Activated CD4-positive, alpha-beta T cell treated with anti-CD3 and anti-CD28 coated beads, Interleukin-2, amount 50 U/mL, for 24 hours (primary cell): ENCODE measurements at places on chromosomes 7 and 10.

DNA sequence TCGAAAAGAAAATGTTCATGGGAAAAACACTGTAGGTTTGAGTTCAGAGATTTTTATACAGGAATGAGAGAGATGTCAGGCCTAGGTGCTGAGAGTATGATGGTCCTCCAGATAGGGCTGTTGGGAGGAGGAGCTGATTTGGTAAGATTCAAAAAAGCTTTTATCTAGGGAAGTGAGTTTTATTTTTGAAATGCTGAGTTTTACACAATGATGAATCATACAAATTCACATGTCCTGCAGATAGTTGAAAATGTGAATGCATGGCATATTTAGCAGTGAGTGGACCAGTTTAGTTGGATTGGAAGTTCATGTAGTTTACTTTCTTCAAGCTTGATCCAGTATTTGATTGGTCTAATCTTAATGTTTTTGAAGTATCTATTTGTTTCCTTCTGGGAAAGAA is 154.8 kb downstream of the LRRC4 start:
- DNase-seq: no peak

DNA sequence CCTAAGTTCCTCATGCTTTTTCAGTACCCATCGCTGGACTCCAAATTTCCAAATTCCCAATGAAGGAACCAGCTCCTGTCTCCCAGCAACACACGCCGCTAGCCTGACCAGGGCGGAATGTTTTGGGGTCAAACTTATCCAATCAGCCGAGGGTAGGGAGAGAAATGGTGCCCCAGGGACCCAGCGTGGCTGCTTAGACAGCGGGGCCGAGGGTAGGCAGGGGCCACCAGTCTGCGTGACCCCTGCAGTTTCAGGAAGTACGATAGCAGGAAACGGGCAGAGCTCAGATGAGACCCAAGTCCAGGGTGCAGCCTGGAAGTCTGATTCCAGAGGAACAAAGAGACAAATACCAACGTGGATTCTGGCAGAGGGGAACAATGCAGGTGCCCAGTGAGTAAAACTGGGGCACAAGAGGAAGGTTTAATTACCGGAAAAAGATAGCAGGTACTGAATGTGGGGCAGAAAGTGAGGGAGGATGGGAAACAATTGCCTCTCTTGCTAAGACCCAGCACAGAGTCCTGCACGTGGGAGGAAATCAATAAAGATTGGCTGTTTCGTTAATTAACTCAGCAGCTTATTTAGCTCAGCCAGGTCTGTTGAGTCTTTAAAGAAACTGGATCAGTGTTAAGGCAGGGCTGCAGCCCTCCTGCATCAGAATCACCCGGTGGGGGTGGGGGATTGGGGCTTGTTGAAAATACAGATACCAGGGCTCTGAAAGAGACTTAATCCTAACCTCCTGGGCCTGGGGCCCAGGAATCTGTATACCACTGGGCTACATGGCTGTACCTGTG is 50.4 kb upstream of the NFE2L3 start:
- no peak for DNase-seq

DNA sequence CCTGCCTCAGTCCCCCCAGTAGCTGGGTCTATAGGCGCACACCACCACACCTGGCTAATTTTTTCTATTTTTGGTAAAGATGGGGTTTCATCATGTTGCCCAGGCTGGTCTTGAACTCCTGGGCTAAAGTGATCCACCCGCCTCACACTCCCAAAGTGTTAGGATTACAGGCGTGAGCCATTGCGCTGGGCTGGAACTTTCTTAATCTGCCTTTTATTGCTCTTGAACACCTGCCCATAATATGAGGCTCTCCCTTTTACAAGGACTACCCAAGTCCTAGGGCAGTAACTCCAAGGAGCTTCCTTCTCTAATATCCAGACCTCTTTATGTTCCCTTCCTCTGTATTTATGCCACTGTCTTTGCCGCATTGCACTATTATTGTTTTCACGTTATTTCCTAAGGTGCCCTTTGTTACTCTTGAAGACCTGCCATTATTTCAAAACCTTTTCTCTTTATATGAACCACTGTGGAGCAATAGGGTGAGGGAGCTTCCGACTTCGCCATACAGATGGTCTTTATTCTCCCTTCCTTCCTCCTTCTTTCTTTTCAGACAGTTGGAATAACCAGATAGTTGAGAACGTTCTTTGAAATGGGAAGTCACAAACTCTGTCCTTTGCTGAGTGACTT is 36.3 kb upstream of the TCF7L2 start:
- no peak for DNase-seq

DNA sequence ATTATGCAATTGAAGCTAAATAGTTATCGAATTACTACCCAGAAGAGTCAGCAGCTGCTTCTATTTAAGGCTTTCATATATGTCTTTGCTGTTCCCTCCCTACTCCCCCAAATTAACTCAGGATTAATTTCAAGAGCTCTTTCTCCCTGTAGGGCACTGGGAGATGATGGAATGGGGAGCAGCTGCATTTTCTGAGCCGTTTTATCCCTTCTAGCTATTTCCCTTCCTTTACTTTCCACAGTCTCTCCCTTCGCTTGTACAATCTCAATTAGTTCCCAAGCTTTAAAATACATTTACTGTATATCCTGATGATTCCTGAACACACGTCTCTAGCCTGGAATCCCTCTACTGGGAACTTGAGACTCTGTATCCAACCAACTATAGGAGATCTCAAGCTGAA is 19.8 kb upstream of the TSPAN12 start:
- no peak for DNase-seq

GRCh38 chr10:119315128-119316001 is 108.0 kb downstream of the GRK5 start:
- DNase-seq: peak; percentile 54

DNA sequence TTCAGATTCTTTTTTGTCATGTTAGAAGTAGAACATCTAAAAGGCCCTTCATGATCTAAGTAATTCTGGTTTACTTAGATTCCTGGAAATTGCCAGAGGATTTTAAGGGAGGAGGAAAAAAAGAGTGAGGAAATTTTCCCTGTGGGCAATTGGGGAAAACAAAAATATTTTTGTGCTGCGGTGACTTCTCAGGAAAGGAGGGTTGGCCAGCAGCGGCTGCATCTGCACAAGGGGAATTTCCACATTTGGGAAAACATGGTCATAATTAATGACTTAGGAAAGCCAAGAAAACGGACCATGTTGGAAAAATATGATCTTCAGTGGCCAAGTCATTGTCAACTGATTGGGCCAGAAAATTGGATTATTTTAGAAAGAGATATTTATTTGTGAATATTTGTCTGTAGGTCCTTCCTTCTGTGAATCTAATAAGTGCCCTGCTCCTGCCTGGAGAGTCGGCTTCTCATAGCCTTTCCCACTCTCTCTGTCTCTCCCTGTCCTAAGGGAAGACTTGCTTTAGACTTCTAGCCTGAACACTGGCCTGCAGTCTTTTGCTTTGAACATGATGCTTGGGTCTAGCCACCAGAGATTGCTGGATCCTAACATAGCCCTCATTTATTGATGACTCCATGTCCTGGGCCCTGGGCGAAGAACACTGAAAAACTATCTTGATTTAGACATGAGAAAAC is 124.2 kb upstream of the MKLN1 start:
- no peak for DNase-seq

GRCh38 chr7:136274636-136275345 is 297.6 kb upstream of the MTPN start:
- DNase-seq: no peak

- DNase-seq: no peak
Measured at GRCh38 chr10:114684822-114685209, 26.7 kb upstream of the ABLIM1 start.

- no peak for DNase-seq
Measured at GRCh38 chr7:51288896-51289622, 27.6 kb downstream of the COBL start.

- no peak for DNase-seq
Measured at GRCh38 chr7:116432527-116432916, 67.0 kb upstream of the CAV2 start.

DNA sequence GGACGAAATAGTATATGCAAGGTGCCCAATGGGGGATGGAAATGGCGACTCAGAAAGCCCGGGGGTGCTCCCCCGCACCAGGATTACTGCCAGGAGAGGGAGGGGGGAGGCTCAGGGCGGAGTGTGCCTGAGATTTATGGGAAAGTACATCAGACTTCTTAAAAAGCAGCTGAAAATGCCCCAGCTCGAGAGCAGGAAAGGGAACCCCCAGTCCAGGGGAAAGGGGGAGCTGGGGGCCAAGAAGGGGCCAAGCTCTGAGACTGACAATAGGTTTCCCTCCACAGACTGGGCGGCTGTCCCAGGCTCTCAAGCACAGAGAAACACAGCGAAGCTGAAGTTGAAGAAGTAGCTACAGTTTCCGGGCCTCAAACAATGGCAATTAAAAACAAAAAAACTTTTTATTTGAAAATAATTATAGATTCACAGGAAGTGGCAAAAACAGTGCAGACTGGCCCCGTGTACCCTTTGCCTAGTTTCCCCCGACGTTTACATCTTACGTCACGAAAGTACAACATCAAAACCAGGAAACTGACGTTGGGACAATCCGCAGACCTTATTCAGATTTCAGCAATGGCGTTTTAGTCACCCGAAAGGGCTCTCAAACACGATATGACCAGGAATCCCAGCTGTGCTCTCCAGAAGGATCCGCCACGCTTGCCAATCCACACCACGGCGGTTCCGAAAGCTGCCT is 83.9 kb upstream of the FGFR2 start:
- DNase-seq: no peak

GRCh38 chr10:17348011-17348500 is 106.3 kb downstream of the ST8SIA6 start:
- DNase-seq: no peak

DNA sequence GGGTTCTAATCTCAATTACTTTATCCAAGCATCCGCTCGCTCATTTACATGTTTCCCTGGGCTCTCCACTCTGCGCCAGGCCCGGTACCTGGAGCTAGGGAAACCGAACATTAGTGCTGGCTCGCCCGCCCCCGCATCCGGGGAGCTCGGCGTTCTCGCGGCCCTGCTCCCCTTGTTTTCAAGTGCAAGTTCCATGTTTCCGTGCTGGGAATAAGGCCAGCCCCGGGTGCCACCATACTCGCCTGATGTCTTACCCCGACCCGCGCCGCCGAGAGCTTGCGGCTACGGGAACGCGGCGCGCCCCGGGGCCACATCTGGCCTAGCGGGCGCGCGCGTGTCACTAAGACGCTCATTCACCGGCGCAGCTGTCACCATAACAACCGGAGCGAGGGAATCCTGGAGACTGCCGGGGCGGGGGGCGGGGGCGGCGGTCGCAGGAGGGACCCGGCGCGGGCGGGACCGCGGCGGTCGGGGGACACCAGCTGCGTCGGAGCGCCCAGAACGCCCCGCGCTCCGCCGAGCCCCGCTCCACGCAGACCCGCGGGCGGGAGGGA is at the start of gene NEURL1:
Gene NEURL1, plus strand, starts transcription at position 344 of the 554 bp plus-strand sequence. CDS start 683 bp downstream, outside the sequence.
- DNase-seq: no peak

- DNase-seq: no peak
Measured at GRCh38 chr7:101031082-101031481, 11.2 kb downstream of the MUC17 start.

DNA sequence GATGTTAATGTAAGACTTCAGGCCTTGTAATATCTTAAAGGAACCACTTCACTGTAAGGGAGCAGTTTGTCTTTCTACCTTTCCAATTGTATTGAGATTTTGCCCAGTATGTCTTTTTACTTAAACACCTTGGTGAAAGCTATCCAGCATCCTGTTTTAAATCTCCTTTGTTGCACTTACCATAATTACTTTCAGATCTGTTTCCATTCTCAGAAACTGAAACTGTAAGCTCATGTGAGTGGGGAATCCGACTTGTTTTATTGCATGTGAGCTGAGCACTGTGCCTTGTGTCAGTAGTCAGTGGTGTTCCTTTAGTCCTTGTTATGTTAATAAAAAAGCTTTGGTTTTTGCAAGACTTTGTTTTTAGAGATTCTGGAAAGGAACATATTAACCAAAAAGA is 42.2 kb downstream of the BMPR1A start:
- DNase-seq: no peak

DNA sequence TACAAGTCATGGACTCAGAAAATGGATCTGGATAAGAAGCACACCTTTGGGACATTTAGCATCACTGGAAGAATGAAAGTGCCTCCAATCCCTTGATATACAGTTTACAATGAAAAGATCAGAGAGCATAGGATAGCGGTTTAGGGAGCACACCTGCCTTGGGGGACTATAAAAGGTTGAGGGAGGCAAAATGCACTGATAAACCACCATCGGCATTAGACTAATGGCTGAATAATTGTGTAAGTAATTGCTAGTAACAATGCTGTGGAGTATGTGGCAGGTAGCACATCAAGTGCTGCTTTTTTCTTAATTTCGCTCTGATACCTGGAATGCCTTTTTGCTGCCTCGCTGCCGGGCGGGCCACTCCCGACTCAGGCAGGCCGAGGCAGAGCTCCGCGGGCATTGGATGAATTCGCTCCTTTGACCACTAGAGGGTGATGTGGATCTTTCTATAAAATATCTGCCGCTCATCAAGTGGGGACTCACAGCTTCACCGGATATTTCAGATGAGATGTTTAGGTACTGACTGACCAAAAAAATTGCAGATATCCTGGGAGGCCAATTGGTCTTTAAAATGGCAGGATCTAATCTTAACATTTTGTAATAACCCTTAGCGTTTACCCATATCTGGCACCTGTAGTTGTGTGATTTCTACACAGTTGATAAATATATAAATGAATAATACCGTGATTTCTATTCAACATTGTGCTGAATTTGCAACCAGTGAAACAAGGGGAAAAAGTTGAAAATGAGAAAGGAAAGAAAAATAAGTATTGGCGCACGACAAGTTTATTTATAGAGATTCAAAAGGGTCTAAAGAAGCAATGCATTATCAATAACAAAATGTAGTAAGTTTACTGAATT is 116.8 kb upstream of the PRSS1 start:
- peak; percentile 38 for DNase-seq

DNA sequence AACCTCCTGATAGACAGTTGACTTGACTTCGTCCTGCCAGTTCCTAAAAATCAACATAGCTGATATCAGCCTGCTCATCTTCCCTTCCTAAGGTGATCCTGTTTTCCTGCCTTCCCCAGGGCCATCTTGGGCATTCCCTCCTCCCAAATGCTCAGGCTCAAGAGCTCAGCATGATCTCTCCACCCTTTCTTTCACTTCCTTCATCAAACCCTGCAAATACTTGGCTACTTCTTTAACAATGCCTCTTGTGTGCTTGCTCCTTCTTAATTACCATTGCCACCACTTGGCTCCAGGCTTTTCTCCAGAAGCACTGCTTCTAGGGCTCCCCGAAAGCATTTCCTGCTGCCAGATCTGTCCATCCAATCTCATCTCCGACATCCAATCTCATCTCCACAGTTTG is 7.3 kb downstream of the FSCN3 start:
- DNase-seq: no peak

DNA sequence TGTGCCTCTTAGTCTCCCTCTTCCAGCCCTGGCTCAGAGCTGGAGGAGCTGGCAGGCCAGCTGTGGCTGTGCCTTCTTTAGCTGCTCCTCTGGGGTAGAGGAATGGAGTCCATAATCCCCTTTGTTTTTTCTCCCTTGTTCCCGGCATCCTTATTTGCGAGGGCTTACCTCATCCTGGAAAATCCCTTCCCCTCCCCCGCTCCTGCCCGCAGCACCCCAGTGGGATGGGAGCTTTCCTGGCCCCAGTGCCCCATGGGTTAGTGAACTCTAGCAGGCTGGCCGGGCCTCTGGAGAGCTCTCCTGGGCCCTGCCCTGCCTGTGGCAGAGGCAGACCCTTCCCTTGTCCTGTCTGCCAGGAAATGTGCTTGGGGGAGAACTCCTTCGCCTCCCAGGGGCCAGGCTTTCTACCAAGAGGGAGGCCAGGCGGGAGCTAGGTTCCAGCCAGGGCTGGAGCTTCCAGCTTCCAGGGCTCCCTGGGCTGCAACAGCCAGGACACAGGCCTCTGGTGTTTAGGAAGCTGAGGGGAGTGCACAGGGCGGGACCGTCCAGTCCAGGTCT is 16.5 kb upstream of the TRIM8 start:
- no peak for DNase-seq
